ENCODE measurements at places on chromosomes 13 and 19.

DNA sequence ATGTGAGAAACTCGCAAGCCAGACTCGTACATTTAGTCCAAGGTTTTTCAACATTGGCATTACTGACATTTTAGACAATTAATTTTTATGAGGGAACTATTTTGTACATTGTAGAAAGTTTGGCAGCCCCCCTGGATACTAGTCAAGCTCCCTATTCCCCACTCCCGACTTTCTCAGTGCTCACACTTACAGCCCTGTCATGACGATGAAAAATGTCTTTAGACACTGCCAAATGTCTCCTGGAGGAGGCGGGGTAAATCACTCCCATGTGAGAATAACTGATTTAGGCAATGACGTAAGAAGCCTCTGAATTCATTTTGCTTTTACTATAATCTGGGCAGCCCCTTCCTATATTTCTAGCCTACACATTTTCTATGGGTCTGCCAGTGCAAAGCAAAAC lies 535.8 kb upstream of the KLHL1 start:
- no peak for DNase-seq

GRCh38 chr19:1774989-1775772 lies 21.9 kb downstream of the ONECUT3 start:
- no peak for DNase-seq

DNA sequence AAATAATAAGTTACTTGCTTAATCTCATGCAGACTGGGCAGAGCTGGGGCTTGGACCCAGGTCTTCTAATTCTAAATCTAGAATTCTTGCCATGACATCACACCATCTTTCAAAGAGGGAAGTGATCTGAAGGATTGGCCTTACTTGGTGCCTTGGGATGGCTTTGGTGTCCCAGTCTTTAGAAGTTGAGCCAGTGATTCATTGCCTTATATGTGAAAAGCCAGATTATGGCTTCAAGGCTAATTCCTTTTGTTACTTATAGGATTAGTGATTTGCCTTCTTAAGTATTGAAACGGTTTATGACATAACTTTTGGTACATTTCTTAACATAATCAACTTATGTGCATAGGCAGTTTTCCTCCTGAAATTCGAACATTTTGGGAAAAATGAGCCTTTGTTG lies 14.9 kb downstream of the COG3 start:
- no peak for DNase-seq

- DNase-seq = no peak
These were observed 1013.1 kb upstream of the ATXN8OS start for GRCh38 chr13:69094485-69094884.

DNA sequence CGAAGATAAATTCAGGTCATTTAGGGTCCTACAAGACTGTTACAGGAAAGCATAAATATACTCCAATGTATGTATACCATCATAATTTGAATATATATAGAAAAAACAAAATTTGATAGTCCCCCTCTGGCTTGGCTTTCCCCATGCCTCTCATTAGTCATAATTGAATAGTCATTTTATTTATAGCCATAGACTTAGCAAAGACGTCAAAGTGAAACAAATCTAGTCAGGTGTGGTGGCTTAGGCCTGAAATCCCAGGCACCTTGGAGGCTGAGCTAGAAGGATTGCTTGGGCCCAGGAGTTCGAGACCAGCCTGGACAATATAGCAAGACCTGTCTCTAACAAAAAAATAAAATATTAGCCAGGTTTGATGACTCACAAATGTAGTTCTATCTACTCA lies 141.1 kb downstream of the TNFRSF19 start:
- no peak for DNase-seq

GRCh38 chr19:49462492-49462891 lies 9.5 kb downstream of the ALDH16A1 start:
- no peak for DNase-seq
